ENCODE measurements at places on chromosomes 12 and 14. TPM values are rescaled to one million over a fixed set of nuclear protein-coding genes. Genes with fewer than 3 reads are reported as not detected.

DNA sequence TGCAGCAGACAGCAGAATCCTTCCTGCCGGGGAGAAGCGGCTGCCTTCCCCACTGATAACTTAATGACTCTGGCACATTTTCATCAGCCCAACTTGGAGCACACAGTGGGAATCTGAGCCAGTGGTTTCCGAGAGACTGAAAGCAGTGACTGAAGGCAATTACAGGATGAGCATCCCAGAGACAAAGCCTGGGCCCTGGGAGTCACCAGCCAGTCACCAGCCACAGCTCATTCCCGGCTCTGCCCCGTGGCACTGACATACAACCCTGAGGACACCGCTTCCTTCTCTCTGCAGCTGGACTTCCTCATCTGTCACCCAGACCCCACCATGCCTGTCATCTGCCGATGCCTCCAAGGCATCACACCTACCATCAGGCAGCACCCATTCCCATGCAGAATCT lies 192.3 kb downstream of the DPF3 start:
- DNase-seq = peak; percentile 76

DNA sequence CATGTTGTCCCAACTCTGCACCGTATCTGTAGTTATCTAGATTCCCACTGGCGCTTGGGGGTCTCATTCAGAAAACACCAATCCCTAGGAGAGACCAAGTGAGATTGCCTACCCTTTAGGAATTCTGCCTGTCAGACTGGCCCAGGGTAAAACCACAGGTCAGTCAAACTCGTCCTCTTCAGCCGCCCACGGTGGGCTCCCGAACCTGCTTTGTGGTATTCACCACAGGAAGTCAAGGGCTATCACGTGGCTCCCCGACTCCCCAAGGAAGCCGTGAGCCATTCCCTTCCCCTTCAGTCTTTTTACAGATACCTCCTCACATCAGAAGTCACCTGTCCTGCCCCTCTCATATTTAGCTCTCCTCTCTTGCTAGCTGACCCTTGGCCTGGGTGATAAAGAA lies 159.9 kb downstream of the EGLN3 start:
- no peak for DNase-seq

DNA sequence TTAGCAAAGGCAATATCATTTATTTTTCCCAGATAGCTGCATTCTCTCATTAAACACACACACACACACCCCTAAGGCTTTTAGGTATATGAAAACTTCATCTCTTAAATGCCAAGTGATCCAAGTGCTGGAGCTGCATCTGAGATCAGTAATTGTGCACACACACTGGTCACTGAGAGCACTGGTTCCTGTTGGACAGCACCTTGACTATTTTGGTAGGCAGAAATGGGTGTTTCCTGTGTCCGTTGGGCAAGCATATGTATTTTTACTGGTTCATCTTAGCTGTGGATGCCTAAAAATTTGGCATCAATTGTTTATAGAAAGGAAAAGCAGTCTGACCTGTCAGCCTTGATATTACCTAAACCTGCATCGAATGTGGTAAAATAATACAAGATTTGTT lies 182.5 kb downstream of the MSRB3 start:
- DNase-seq = no peak

GRCh38 chr14:103518422-103519042 lies 4.1 kb downstream of the CKB start:
- peak; percentile 71 for DNase-seq

DNA sequence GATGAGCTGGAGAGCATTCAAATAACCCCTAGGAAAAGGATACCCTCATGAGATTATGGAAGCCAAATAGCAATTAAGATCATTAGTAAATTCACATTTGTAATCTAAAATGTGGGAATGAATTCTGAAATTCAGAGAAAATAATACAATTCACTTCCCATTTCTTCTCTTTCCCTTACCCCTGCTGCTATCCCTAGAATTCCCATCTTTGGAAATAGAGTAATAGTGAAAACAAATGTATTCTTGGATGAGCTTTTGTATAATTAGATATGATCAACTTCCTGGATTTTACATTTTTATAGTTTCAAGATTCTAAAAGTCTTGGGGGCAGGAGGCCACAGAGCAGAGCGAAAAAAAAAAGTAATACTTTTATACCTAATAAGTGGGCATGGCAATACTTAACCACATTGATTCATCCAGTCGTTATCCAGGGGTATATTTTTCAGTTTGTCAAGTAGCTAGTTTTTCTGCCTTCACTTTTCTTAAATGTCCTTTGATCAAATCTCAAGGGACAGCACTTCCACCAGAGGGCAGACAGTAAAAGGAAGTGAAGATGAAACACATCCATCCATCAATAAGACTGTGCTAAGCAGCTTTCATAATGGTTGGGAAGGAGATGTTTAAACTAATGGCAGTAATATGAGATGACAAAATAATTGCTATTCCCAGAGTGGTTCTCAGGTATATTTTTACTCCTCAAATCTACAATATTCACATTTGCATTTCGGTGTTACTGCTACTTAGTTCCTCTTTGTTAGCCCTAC lies 401.3 kb downstream of the DIO2 start:
- no peak for DNase-seq

DNA sequence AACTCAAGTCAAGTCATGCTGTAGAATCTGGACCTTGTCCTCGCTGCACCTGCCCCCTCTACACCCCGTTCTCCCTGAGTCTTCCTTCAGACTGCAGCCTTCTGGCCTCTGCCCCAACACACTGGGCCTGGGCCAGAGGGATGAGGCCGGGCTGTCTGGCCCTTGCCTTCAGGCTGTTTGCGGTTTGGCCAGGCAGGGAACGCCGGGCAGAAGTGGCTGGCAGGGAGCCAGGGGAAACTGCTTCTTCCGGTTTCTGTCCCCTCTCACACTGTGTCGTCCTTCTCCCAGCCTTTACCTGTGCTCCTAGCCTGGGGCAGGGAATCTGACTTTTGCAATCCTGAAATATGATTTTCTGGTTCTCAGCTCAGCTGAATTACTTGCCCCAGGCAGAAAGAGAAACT lies 13.5 kb downstream of the DGLUCY start:
- peak; percentile 61 for DNase-seq

DNA sequence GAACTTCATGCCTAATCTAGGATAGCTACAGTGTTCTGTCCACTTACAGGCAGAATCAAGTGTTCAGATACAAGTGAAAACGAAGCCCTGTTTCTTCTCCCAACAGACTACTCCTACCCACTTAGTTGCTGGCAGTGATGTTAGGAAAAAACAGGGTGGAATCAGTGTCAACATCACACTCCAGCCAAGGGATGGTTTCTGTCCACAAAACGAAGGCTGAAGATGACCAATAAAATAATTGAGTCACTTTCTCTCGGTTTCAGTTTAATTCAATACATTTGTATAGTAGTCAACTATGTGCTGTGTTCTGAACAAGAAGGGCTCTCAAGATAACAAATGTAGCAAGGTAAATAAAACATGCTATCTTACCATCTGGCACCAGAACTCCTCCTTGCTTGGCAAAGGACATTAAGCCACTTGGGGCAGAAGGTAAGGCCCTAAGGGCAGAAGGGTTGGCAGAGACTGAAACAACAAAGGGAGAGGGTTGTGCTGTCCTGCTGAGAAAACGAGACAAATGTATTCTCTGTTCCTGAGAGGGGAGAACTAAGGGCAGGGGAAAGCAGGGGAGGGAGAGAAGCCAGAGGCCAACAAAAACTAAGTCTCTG lies 393.6 kb downstream of the DPF3 start:
- DNase-seq = no peak

The PROX2 gene
- not detected for total RNA-seq

The SLC6A13 gene
- total RNA-seq = not detected

The PRH2 gene
- total RNA-seq = not detected

The MYH6 gene
- total RNA-seq = not detected

The SAV1 gene
- total RNA-seq = 56.8 TPM

All from aorta (tissue), 5 donors.